Stimulated activated CD4-positive, alpha-beta T cell treated with anti-CD3 and anti-CD28 coated beads, Interleukin-1b, Interleukin-23, amount 100 ng/mL, for 1 hour (primary cell): ENCODE measurements at places on chromosomes 11 and 22.

GRCh38 chr11:35144806-35145205 is 5.8 kb downstream of the CD44 start:
- no peak for DNase-seq

GRCh38 chr11:118915396-118915795 is 10.3 kb downstream of the BCL9L start:
- DNase-seq, result no peak

- DNase-seq, result no peak
Observed at GRCh38 chr11:1916132-1916985, 3.1 kb upstream of the TNNT3 start.

GRCh38 chr11:60944490-60945294 is 7.3 kb downstream of the SLC15A3 start:
- no peak for DNase-seq

DNA sequence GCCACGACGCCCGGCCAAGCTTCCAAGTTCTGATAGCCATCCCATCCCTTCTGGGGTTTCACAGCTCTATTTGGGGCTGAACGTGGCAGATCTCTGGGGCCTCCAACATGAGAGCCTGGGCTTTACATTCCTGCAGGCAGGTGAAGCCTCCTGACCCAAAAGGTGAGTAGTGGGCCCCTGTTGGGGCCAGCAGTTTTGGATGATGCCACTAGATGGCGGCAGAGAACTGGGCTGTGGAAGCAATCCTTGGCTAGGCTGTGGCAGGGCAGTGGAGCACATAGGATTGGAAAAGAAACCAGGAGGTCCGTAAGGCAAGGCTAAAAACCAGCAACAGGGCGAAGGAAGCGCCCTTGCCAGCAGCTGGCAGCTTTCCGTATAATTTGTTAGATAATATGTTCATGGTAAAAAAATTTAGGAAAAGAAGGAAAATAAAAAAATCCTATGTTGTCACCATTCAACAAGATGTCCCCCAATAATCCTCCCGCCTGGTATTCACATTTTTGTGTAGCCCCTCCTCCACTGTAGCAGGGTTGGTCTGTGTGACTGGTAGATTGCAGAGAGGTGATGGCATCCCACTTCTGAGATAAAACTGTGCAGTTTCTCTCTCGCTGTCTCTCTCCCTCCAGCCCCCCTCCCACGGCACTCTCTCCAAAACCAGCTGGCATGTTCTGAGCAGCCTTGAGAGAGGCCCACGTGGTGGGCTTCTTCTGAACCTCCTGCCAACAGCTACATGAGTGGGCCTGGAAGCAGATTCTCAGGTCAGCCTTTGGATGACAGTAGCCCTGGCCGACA is 43.6 kb upstream of the OR4B1 start:
- DNase-seq, result peak; percentile 49

DNA sequence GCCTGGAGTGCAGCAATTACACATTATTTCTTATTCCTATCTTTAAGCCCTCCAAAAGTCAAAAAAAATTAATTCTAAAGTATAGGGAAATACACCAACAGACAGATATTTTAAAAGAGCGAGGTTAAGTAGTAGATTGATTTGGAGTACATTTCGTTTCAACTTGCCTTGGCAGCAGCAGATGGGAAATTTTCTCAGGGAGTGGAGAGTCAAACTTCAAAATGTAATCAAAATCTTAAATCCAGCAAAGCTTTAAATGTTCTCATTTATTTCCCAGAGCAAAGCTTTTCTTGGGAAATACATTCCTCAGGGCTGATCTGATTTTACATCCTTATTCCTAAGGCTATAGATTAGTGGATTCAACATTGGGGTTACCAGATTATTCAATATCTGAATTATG is 21.9 kb upstream of the VWA5A start:
- DNase-seq, result no peak

- DNase-seq, result no peak
Observed at GRCh38 chr11:61709572-61709971, 29.4 kb downstream of the DAGLA start.

- DNase-seq, result no peak
Observed at GRCh38 chr11:1167256-1167655, 9.5 kb downstream of the MUC5AC start.

GRCh38 chr22:30856741-30857502 is 111.7 kb downstream of the MORC2 start:
- no peak for DNase-seq

- no peak for DNase-seq
Observed at GRCh38 chr11:114972105-114972504, 293.8 kb downstream of the NXPE2 start.

- DNase-seq, result no peak
Observed at GRCh38 chr22:44918166-44918924, 91.5 kb downstream of the PHF21B start.

- no peak for DNase-seq
Observed at GRCh38 chr11:117702946-117703598, 93.9 kb downstream of the DSCAML1 start.

DNA sequence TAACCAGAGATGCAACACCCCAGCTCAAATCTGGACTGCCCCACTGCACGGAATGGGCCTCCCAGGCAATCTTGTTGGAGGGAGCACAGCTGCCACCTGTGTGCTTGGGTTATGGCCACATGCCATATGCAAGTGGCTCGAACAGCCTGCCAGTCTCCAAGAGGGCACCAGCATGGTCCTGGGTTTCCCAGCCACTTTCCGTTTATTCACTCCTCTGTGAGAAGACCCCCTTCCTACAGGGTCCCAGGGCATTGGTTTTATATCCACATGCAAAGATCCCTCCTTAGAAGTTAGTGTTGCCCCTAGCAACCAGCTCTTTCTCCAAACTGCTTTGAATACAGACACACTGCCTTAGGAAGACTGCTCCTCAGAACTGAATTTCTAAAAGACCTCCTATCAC is 487.8 kb downstream of the BUD13 start:
- DNase-seq, result no peak

DNA sequence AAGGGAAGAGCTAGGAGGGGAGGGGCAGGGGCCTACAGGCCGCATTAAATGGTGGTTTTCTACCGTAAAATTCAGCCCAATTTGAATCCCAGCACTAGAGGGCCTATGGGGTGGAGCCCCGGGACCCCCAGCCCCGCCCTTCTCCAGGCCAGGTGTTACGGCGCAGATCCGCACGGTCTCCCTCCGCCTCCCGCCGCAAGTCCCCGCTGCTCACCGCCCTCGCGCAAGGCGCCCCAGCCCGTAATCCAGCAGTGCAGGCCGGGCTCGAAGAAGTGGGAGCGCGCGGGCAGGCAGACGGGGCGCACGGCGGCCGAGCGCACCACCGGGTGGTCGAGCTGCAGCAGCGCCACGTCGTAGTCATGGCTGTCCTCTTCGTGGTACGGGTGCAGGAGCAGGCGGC is 17.3 kb downstream of the KCTD17 start:
- DNase-seq, result no peak

- no peak for DNase-seq
Observed at GRCh38 chr11:28350216-28350615, 242.0 kb downstream of the METTL15 start.

DNA sequence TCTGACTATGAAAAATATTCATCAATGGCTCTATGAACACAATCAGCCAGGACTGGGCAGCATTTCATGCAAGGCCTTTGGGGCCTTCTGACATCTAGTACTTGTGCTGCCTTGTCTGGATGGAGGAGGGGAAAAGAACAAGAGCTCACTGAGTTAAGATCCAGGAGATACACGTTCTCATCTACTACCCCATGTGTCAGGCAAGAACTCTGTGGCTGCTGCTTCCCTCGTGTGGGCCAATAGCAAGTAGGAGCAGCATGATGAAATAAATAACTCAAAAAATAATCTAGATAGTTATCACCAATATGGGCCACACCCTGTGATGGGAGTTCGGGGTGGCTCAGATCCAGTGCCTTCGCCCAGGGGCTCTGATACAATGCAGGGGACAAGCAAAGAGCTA is 7.3 kb downstream of the KCNE3 start:
- DNase-seq, result no peak

DNA sequence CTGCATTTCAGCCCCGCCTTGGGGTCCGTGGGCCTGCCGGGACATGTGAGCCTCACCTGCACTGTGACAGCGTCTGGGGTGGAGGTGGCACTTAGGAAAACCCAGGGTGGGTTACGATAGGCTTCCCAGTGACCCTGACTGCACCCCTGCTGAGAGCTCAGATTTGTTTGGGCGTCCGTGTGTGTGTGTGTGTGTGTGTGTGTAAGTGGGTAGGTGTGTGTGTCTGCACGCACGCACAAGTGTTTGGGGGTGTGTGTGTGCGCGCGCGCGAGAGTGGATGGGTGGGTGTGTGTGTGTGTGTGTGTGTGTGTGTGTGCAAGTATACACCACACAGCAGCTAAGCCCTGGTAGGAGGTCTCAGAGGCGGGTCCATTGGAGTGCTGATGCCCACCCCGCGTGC is 12.1 kb upstream of the ARHGAP8 start:
- no peak for DNase-seq

GRCh38 chr22:43113526-43114251 is 3.1 kb downstream of the BIK start:
- no peak for DNase-seq

DNA sequence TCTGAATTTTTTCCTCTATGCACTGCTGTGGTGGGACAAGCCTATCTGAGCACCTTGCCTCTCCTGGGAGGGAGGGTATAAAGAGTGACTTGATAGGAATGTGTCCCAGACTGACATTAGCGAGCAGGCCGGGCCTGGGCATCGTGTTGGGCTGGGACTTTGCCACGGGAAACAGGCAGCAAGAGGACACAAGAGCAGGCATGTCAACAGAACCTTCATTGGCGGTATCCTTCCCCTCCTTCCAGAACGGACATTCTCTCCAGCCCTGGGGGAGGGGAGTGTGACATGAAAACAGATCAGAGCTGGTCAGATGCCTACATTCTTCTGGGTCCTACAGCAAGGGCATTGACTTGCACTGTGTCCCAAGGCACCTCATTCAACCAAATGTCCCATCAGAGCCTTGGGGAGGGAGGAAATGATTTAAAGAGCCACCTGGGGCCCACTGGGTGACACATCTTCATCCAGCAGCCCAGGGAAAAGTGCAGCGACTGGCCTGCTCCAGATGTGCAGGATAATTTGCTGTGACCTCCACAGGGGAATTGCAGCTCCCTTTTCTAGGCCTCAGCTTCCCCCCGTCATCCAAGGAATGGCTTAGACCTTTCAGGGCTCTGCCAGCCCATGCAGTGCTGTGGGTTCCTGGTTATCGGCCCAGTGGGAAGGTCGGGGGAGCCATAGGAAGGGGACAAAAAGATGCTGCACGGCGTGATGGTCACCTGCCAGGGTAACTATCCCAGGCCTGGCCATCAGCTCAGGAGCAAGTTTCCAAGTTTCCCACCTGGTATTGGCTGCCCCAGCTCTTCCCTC is 21.8 kb upstream of the UVRAG start:
- DNase-seq, result no peak

- no peak for DNase-seq
Observed at GRCh38 chr11:26837154-26837553, 115.3 kb upstream of the SLC5A12 start.
